ENCODE measurements at places on chromosomes 7 and 10.

GRCh38 chr10:75295868-75296441 lies 60.2 kb upstream of the COMTD1 start:
- H3K4me1 ChIP-seq: no peaks in the 10 kb centered on the region
- no peak overlapping the region for H3K27ac ChIP-seq
- no peaks in the 10 kb centered on the region for H3K36me3 ChIP-seq
- no peak overlapping the region for H3K4me3 ChIP-seq
- DNase-seq: no peak

DNA sequence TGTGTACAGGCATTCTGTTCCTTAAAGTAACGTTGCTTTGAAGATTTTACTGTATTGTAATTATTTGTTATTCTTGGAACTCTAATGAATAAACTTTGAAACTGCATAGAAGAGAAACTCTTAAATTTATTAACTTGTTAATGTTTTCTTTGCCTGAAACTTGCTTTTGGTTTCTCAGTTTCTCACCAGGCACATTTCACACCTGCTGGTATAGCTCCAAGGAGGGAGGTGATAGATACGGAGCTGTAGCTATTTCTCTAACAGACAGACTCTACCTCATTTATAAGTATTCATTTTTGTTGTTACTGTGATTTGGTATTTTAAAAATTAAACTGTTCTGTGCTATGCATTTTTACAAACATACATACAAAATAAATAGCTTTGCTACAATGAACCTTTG lies 32.7 kb downstream of the R3HCC1L start:
- peaks cover 30% of the 10 kb centered on the region for H3K36me3 ChIP-seq
- no peak overlapping the region for H3K27ac ChIP-seq
- peaks cover 25% of the 10 kb centered on the region for H3K4me1 ChIP-seq
- DNase-seq: no peak

DNA sequence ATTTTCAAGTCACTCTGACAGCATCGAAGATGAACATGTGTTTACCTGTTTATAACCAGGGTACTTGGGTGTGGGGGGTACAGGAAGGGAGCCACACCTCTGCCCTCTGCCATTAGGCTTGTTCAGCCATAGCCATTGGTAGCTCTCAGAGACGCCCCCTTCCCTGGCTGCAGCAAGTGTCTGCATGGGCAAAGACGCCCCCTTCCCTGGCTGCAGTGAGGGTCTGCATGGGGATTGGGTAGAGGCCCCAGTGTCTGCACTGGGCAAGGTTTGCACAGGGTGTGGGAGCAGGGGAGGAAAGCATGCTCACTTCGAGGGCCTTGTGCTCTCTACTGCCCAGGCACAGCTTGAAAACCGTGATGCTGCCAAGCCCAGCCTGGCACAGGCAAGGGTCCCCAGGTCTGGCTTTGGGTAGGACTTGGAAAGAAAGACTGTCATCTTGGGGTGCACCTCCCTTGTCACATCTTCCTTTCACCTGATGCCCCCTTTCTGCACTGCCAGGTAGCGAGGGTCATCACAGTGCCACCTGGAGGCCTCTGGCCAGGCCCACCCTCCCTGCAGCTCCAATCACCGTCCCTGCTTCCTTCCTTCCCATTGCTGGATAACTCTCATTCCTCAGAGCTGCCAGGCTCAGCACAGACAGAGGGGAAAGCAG lies 3.7 kb downstream of the TMEM225B start:
- no peaks in the 10 kb centered on the region for H3K36me3 ChIP-seq
- H3K27me3 ChIP-seq: no peaks in the 10 kb centered on the region
- no peak for DNase-seq
- no peak overlapping the region for H3K4me3 ChIP-seq
- no peaks in the 10 kb centered on the region for H3K4me1 ChIP-seq

DNA sequence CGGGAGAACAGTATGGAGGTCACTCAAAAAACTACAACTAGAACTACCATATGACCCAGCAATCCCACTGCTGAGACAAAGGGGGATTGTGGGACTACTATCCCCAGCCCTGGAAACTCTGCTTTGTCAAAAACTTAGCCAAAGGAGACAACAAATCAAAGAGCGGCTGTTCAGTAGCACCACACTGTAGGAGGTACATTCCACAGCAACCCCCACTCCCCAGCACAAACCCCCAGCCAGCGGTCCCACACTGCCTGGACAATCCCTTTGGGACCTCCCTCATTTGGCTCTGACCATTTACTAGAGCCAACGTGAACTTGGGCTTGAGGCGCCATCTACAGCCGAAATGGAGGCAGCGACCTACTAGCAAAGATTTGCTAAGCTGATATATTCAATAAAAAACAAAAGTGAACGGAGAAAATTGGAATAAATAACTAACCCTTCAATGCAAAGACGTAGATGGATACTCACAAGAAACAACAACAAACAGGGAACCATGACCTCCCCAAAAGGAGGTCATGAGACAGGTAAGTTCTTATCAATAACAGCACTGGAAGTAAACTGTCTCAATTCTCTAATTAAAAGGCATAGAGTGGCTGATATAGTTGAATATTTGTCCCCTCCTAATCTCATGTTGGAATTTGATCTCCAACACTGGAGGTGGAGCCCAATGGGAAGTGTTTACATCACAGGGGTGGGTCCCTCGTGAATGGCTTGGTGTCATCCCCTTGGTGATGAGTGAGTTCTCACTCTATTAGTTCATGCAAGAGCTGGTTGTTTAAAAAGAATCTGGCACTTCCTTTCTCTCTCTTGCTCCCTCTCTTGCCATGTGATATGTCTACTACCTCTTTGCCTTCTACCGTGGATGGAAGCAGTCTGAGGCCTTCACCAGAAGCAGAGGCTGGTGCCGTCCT lies 119.0 kb upstream of the KCNMA1 start:
- DNase-seq: no peak
- no peak overlapping the region for H3K4me3 ChIP-seq
- H3K4me1 ChIP-seq: no peaks in the 10 kb centered on the region
- H3K27ac ChIP-seq: no peak overlapping the region

DNA sequence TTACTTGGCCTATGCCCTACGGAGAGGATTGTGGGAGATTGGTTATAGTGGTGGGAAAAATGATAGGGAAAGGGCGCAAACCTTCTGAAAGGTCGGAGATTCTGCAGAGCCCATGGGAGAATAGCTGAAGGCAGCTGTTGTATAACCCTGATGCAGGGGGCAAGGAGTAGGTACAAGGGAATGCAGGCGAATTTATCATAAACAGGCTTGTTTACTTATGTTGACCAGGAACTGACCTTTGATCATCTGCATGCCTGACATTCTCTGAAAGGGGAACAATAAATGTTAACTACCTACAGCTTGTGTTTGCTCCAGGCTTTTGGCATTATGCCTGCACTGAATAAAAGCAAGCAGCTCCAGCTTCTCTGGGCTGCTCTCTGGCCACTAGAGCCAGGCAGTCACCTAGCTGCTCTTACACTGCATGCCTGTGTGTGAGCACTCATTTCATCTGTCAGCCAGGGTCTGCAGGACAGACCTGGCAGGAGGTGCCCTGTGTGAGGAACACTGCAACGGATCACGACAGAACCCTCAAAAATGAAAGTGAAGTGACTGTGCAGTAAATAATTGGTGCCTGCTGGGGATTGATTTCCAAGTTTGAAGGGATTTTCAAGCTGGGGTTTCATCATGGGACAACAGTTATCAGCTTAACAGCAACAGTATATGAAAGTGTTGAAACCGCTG lies 31.1 kb upstream of the ABCA13 start:
- no peak overlapping the region for H3K4me3 ChIP-seq
- H3K27ac ChIP-seq: no peak overlapping the region
- no peaks in the 10 kb centered on the region for H3K27me3 ChIP-seq
- no peak for DNase-seq

- peak overlapping the region; percentile 80 for H3K27ac ChIP-seq
- DNase-seq: no peak
- H3K36me3 ChIP-seq: peaks cover 14% of the 10 kb centered on the region
- peak overlapping the region; percentile 92 for H3K4me3 ChIP-seq
- no peaks in the 10 kb centered on the region for H3K27me3 ChIP-seq
Measured at GRCh38 chr7:37446371-37446770, 2.3 kb downstream of the ELMO1 start.

DNA sequence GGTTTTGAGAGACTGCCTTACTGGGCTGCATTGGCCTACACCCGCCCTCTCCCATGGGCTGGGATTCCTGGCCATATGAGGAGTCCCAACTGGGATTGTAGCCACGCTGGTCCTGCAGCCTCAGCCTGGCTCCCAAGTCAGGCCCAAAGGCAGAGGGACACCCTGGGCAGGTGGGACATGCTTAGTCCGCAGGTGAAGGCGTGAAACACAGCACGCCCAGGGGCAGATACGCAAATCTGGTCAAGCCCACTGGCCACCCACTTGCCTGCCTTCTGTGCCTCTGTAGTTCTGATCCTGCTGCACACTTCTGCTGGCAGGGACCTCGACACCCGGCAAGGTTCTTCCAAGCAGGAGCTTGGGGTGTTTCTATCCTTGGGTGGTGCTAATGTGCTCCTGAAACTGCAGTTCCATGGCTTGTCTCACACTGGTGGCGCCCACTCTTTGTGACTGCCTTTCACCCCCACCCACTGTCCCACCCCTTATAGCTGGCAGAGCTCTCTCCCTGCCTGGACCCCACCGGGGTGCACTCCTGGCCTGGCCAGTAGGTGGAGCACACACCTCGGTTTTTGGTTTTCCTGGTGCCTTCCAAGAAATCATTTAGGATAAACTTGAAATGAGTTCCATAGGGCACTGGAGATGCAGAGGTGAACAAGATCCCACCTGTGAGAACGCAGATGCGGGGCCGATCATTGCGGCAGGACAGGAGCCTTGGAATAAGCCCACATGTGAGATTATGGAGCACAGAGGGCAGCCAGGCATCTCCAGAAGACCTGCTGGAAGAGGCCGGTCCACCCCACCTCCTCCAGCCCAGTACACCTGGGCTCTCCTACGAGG lies 47.9 kb downstream of the MKI67 start:
- no peaks in the 10 kb centered on the region for H3K27me3 ChIP-seq
- peaks cover 38% of the 10 kb centered on the region for H3K36me3 ChIP-seq
- no peak for DNase-seq
- no peak overlapping the region for H3K4me3 ChIP-seq

DNA sequence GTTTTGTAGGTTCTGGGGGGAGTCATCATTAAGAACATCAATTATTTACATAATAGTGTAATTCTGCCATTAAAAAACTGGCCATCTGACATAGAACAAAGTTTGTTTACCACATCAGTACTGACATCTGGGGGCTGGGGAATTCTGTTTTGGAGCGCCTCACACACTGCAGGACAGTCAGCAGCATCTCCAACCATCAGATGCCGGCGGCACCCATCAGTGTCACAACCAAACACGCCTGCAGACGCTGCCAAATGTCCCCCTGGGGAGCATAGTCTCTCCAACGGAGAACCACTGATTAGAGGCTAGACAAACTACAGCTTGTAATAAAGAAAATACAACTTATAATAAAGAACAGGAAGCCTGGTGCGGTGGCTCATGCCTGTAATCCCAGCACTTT lies 26.0 kb downstream of the GNA12 start:
- no peak for DNase-seq
- H3K4me3 ChIP-seq: no peak overlapping the region
- H3K4me1 ChIP-seq: peaks cover 59% of the 10 kb centered on the region
- H3K27me3 ChIP-seq: no peaks in the 10 kb centered on the region

- no peak overlapping the region for H3K4me3 ChIP-seq
- H3K36me3 ChIP-seq: no peaks in the 10 kb centered on the region
- H3K27ac ChIP-seq: no peak overlapping the region
- DNase-seq: no peak
- H3K27me3 ChIP-seq: no peaks in the 10 kb centered on the region
Measured at GRCh38 chr10:61822781-61823230, 78.7 kb upstream of the ARID5B start.

DNA sequence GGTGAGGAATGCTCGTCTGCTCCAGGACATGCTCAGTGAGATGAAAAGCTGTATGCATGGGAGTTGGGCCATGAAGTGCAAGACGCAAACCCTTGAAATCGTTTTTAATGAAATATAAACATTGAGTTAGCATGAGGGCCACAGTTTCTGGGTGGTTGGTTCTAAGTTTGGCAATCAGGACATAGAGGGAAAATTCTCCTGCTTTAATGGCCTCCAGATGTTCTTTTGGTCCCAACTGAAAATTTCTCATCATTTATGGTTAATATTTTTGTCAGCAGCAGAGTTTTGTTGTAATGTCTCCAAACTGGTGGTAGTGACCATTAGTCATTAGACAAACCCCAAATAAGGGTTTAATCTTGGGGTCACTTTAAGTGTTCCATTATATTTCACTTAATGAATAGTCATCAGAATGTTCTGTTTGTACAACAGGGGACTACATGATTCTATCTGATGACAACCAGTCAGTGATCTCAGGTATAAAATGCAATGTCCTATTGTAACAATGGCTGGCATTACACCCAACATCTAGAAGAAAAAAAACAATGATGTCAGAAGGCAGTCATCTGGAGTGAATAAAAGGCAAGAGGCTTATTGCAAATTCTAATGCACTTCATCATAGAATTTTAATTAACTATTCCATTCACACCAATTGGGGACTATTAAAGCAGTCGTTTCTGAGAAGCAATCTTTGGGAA lies 197.4 kb downstream of the JCAD start:
- no peaks in the 10 kb centered on the region for H3K27me3 ChIP-seq
- no peak for DNase-seq
- no peak overlapping the region for H3K4me3 ChIP-seq
- H3K27ac ChIP-seq: no peak overlapping the region
- H3K36me3 ChIP-seq: no peaks in the 10 kb centered on the region
- no peaks in the 10 kb centered on the region for H3K4me1 ChIP-seq

DNA sequence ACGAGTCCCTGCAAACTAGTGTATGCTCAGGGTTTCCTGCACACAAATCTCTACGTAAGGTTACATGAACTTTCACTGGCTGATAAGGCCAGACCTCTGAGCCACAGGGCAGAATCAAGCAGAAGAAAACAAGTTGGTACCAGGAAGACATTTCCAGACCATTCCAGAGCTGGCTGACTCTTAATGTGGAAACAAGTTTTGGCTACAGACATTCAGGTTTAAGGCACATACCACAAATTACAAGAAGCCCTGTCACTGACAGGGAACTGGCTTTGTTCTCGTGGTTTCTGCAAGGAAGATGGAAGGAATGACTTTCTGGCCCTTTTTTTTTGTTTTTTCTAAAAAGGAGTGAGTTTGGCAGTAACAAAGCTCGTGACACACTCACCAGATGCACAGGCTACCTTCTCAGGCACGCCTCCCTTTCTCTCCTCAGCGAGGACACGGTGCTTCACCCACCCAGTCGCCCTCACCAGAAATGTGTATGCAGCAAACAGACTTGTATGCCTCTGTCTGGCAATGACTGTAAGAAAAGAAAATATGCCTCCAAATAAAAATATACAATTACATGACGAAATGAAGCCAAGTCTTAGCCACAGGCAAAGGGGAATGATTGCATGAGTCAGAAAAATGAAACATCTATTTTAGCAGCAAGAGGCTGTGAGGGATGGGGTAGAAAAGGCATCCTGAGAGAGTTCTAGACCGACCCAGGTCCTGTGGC lies 22.6 kb downstream of the PLAC9 start:
- DNase-seq: no peak
- peaks cover 73% of the 10 kb centered on the region for H3K36me3 ChIP-seq
- H3K27ac ChIP-seq: peak overlapping the region; percentile 68
- no peak overlapping the region for H3K4me3 ChIP-seq

GRCh38 chr7:155587486-155587885 lies 41.1 kb upstream of the CNPY1 start:
- H3K36me3 ChIP-seq: no peaks in the 10 kb centered on the region
- no peak overlapping the region for H3K27ac ChIP-seq
- H3K4me3 ChIP-seq: no peak overlapping the region
- H3K27me3 ChIP-seq: peaks cover 47% of the 10 kb centered on the region
- no peak for DNase-seq
- H3K4me1 ChIP-seq: peaks cover 3% of the 10 kb centered on the region

GRCh38 chr7:152615031-152615741 lies 60.8 kb downstream of the XRCC2 start:
- H3K4me3 ChIP-seq: no peak overlapping the region
- peaks cover 3% of the 10 kb centered on the region for H3K27me3 ChIP-seq
- no peak for DNase-seq
- no peak overlapping the region for H3K27ac ChIP-seq

Data from stimulated activated naive B cell treated with anti-CD40 and anti-IgM and Interleukin-4, amounts not matched to agents 10 μg/mL and 1 μg/mL and 100 μg/mL, for 72 hours (primary cell).